Psoas muscle (tissue), 8 donors: ENCODE measurements at places on chromosomes 1 and 21. TPM values are rescaled to one million over a fixed set of nuclear protein-coding genes. Genes with fewer than 3 reads are reported as not detected.
A peak's percentile ranks its signal among the peaks of the same experiment; 100 is the strongest.

GRCh38 chr1:30818568-30819243 lies 61.1 kb upstream of the LAPTM5 start:
- DNase-seq, result no peak

GRCh38 chr1:20367116-20367585 lies 76.5 kb downstream of the VWA5B1 start:
- DNase-seq, result peak; percentile 42

GRCh38 chr1:238141353-238141752 lies 250.6 kb upstream of the ZP4 start:
- DNase-seq, result no peak

Gene VWA1
- total RNA-seq, result 16.7 TPM

Gene OR14K1
- total RNA-seq, result not detected
